ENCODE measurements at places on chromosomes 13 and 19. TPM values are rescaled to one million over a fixed set of nuclear protein-coding genes. Genes with fewer than 3 reads are reported as not detected.

DNA sequence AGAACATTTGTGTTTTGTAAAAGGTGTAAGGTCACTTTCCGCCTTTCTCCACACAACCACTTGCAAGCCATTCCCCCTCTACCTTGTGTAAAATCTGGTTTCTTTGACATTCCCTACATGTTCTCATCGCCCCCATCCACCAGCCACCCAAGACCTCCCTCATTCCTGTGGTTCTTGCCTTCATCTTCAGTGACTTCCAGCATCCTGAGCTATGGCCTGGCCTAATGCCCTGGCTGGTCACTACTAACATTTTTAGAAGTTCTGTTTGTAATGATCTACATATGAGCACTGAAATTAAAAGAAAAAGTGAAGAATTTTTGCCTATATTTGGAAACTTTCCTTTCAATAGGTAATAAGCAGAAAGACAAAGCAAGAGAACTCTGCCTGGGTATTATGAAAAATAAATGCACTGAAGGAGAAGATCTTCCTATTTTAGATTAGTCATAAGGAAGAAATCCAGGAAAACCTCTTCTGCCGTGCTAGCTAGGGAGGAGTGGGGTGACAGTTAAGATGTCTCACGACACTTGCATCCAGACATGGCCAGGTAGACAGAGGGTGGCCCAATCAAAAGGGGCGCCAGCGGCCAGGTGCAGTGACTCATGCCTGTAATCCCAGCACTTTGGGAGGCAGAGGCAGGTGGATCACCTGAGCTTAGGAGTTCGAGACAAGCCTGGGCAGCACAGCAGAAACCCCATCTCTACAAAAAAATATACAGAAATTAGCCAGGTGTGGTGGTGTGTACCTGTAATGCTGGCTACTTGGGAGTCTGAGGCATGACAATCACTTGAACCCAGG is 28.1 kb upstream of the MPHOSPH8 start:
- no peak for DNase-seq

- peak; percentile 58 for DNase-seq
Measured at GRCh38 chr19:19406878-19407632, 1.6 kb downstream of the GATAD2A start.

- no peak for DNase-seq
Measured at GRCh38 chr13:112842343-112842856, 126.6 kb upstream of the MCF2L start.

DNA sequence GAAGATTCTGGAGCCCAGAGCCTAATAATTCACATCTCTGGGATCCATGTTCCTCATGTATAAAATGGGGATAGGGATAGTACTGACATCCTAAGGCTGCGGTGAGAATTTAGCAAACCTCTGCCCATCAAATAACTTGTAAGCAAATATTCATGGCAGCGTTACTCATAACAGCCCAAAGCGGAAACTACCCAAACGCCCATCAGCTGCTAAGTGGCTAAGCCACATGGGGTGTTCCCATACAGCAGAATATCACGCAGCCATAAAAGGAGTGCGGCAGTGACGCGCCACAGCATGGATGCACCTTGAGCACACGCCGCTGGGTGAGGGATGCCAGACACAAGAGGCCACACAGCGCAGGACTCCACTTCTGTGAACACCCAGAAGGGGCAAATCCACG is 19.7 kb downstream of the VRK3 start:
- no peak for DNase-seq

GRCh38 chr13:23430664-23431063 is 2.8 kb downstream of the SACS start:
- DNase-seq = no peak

GRCh38 chr19:44903602-44904425 is 1.8 kb upstream of the APOE start:
- DNase-seq = no peak

DNA sequence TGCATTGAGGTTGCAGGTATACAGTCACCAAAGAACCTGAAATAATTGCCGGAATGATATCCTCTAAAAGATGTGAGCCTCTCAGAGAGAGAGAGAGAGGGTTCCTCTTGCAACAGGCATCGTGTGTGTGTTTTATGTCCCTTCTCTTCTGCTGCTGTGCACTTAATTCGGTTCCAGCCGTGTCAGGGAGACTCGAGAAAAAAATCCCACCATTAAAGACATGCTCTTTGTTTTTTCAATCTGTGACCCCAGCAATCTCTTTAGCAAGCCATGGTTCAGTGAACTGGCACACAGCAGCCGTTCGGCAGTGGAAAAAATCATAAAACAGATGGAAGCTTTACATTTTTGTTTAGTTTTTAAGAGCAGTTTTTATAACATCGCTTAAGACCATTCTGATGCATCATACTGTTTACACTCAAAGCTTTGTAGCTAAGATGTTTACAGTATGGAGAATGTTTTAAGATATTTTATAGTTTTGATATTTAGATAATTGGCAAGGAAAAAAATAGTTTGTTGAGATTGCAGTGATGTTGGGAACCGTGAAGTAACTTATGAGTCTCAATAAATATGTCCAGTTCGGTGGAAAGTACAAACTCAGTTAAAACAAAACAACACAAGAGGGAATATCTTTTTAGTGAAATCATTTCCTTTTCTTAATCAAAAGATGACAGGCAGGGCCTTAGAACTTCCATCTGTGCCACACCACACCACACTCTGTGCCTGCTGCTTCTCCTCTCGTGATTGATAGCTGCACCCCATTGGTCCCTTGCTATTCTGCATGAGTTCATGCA is 31.2 kb upstream of the ZNF536 start:
- no peak for DNase-seq

- DNase-seq = no peak
Measured at GRCh38 chr13:62595976-62596375, 1180.3 kb upstream of the PCDH20 start.

GRCh38 chr19:49710372-49710951 is 19.5 kb downstream of the CPT1C start:
- DNase-seq = no peak

- DNase-seq = no peak
Measured at GRCh38 chr13:24355103-24355502, 45.7 kb downstream of the C1QTNF9 start.

DNA sequence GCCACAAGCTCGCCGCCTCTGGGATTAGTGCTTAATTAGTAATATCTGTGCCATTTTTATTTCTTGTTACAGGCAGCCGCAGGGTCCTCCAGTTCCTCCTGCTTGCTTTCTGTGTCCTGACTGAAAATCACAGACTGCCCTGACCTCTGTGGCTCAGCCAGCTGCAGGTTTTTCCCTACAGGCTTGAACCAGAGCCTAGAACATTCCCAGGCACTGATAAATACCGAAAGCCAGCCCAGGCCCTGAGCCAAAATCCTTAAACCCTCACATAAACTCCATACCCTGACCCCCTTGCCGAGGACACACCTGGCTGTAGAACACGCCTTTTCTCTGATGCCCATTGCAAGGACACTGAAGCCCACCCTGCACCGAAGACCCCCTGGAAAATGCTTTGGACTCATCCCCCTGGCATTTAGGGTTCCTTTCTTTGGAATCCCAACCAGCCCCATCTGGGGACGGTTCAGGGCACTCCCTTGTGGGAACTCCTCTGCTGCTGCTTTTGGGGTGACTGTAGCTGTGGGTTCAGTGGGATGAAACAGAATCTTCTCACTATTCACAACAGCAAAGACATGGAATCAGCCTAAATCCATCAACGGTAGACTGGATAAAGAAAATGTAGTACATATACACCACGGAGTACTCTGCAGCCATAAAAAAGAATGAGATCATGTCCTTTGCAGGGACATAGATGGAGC is 15.5 kb downstream of the DPP9 start:
- no peak for DNase-seq

XAB2 gene
- total RNA-seq = 35.0 TPM

ZNF524 gene
- 3.8 TPM for total RNA-seq

ODAD3 gene
- not detected for total RNA-seq

All from SJSA1 (cell line).